IMR-90 (cell line): ENCODE measurements at places on chromosomes 12 and 14.

- no peaks in the 10 kb centered on the region for H3K36me3 ChIP-seq
- H3K4me1 ChIP-seq, result no peaks in the 10 kb centered on the region
- H3K27me3 ChIP-seq, result peaks cover 52% of the 10 kb centered on the region
- H3K27ac ChIP-seq, result no peak overlapping the region
- no peak for DNase-seq
Observed at GRCh38 chr12:1848146-1848545, 27.8 kb downstream of the LRTM2 start.

- peak; percentile 46 for DNase-seq
- no peaks in the 10 kb centered on the region for H3K4me1 ChIP-seq
- H3K27ac ChIP-seq, result no peak overlapping the region
- H3K36me3 ChIP-seq, result no peaks in the 10 kb centered on the region
- H3K4me3 ChIP-seq, result no peak overlapping the region
- H3K27me3 ChIP-seq, result no peaks in the 10 kb centered on the region
Observed at GRCh38 chr12:52741375-52742195, 35.6 kb downstream of the KRT76 start.

DNA sequence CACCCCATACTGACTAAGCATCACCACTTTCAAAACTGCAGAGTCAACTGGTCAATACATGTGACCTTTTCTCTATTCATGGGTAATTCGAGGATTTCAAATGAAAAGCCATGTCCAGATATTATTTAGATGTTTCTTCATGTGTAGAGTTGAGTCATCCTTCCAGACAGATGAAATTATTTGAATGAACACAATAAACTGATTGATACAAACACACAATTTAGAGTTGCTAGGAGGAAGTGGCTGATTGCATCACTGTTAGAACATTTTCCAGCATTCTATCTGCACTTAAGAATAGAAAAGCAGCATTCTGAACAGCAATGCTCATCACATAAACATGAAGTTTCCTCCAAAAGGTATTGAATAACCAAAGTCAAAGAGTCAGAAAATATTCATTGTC, 273.5 kb upstream of the SOX5 start:
- H3K27ac ChIP-seq, result no peak overlapping the region
- H3K27me3 ChIP-seq, result no peaks in the 10 kb centered on the region
- peak; percentile 87 for DNase-seq
- H3K4me3 ChIP-seq, result no peak overlapping the region

- no peaks in the 10 kb centered on the region for H3K36me3 ChIP-seq
- H3K4me1 ChIP-seq, result no peaks in the 10 kb centered on the region
- DNase-seq, result no peak
- H3K27ac ChIP-seq, result no peak overlapping the region
- peaks cover 5% of the 10 kb centered on the region for H3K27me3 ChIP-seq
- H3K4me3 ChIP-seq, result no peak overlapping the region
Observed at GRCh38 chr14:103304706-103305105, 29.3 kb upstream of the EIF5 start.

DNA sequence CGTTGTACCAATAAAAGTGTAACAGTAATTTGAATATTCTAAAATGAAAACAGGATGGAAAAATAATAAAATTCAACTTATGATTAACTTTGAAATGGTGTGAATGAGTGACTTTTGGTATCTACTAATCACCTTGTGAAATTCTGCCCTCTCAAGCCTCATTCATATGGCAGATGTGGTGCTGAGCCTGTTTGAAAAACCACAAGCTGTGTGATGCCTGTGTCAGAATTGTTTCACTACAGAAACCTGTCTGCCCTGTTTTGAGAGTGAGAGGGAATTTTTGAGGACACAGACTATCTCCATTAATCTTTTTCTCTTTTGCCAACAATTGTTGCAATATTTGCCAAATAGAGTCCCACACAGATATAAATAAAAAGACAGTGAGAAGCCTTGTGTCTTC, 3.9 kb upstream of the RNU6-7 start:
- DNase-seq, result no peak
- no peak overlapping the region for H3K4me3 ChIP-seq
- no peaks in the 10 kb centered on the region for H3K4me1 ChIP-seq
- H3K27ac ChIP-seq, result no peak overlapping the region
- no peaks in the 10 kb centered on the region for H3K27me3 ChIP-seq
